Stimulated activated CD4-positive, alpha-beta T cell treated with anti-CD3 and anti-CD28 coated beads, Interleukin-12 subunit alpha, Interleukin-12 subunit beta, amount 100 ng/mL, for 24 hours (primary cell): ENCODE measurements at places on chromosomes 11 and 22.

- no peak for DNase-seq
Observed at GRCh38 chr11:2554338-2555207, 109.8 kb downstream of the KCNQ1 start.

GRCh38 chr22:23204125-23204488 lies 23.8 kb downstream of the BCR start:
- DNase-seq: no peak

DNA sequence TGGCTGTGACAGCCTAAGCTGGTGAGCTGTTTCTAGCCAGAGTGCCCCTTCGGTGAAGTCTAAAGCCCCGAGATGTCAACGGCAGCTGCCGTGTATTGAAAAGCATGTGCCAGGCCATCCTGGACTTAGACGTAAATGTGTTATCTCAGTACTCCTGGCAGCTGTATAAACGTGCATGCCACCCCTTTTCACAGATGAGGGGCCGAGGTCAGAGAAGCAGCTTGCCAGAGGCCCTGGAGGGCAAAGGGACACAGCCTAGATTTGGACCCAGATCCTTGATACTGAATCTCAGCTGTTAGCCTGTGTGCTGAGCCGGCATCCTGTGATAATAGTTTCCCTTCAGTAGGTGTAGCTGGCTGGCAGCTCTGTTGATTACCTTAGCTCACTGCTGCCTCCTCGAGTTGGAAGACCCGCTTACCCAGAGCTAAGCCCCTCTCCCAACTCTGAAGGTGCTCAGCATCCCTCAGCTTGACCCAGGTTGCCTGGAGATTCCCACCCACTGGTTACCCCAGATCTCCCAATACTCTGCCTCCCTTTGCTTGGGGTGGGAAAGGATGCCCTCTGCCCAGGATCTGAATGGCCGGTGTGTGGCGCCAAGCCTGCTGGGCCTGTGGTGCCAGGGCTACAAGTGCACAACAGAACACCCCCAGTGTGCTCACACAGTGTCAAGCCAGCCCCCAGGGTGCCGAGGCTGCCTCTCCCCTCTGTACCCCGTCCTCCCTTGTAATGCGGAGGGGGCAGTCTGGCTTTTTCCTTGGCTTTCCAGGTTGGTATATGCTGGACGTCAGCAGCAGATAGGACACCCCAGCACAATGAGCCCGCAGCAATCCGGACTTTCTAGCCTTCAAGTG lies 59.8 kb upstream of the WNT7B start:
- DNase-seq: no peak

GRCh38 chr11:113778111-113778910 lies 1.3 kb upstream of the CLDN25 start:
- no peak for DNase-seq

- DNase-seq: no peak
Observed at GRCh38 chr22:35580351-35581022, 36.6 kb downstream of the MB start.

GRCh38 chr11:11420899-11421285 lies 67.8 kb upstream of the CSNK2A3 start:
- no peak for DNase-seq

- DNase-seq: no peak
Observed at GRCh38 chr22:27518531-27519340, 282.8 kb downstream of the MN1 start.

DNA sequence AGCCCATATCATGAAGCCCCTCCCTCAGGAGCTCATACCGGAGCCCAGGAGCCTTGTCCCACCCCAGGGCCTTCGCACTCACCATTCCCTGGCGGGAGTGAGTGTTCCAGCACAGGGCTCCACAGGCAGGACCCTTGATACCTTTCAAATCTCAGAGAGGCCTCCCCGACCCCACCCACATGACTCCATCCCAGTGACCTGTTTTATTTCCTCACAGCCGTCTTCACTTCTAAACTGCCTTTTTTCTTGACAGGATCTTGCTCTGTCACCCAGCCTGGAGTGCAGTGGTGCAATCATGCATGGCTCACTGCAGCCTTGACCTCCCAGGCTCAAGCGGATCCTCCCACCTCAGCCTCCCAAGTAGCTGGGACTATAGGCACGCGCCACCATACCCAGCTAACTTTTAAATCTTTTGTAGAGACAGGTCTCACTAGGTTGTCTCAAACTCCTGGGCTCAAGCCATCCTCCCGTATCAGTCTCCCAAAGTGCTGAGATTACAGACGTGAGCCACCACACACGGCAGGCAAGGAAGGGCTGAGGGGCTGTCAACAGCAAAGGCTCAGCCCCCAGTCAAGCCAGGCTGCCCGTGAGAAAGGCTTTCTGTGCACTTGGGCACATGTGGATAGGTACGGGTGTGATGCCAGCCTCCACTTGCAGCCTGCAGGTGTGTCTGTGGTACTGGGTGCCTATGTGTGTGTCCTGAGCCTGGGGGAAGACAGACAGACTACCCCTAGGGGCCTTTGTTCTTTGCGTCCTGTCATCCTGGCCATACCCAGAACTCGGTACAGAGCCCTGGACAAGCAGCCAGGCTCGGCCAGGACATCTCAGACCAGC lies 9.3 kb downstream of the RPL3 start:
- no peak for DNase-seq

DNA sequence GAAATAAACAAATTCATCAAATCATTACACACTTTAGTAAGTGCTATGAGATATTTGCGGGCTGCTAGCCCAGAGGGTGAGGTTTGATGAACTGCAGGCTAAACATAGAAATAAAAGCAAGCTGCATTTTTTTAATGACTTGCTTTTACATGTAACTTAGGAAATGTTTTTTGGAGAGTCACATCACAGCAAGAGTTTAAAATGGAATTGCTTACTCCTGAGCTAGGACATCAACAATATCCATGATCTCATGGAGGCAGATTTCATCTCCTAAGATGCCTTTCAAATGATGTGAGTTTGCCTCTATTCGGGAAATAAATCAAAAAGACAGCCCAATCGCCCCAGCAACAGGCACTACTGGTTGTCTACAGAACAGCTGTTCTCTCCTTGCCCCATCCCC lies 73.4 kb upstream of the CD44 start:
- DNase-seq: no peak

GRCh38 chr11:48050304-48050703 lies 69.9 kb downstream of the PTPRJ start:
- no peak for DNase-seq

DNA sequence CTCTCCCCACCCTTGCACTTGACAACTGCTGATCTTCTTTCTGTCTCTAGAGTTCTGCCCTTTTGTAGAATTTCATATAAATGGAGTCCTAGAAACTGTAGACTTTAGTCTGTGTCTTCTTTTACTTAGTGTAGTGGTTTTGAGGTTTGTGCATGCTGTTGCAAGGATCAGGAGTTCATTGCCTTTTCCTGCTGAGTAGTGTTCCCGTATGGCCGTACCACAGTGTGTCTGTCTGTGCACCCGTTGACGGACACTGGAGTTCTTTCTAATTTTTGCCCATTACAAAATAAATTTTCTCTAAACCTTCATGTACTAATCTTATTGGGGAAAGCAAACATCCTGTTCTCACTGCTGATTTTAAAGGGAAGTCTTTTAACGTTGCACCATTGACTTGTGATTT lies 138.1 kb downstream of the TBC1D22A start:
- DNase-seq: no peak

DNA sequence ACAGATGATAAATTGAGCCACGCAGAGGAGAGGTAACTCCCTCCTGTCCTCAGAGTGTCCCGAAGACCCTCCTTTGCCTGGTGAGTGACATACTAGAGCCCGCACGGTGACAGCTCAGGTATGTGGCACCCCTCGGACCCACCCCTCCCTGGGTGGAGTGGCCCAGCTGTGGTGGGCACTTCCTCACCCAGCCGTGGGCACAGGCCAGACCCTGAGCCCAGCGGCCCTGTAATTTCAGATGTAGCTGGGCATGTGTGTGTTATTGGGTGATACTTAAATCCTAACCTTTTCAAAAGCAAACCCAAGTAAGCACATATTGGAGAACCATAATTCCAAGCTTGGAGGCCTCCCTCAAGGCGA lies 93.2 kb downstream of the WNT7B start:
- DNase-seq: no peak

GRCh38 chr11:104120493-104121137 lies 43.3 kb downstream of the PDGFD start:
- no peak for DNase-seq

- no peak for DNase-seq
Observed at GRCh38 chr22:46649141-46650077, 29.2 kb downstream of the GRAMD4 start.

DNA sequence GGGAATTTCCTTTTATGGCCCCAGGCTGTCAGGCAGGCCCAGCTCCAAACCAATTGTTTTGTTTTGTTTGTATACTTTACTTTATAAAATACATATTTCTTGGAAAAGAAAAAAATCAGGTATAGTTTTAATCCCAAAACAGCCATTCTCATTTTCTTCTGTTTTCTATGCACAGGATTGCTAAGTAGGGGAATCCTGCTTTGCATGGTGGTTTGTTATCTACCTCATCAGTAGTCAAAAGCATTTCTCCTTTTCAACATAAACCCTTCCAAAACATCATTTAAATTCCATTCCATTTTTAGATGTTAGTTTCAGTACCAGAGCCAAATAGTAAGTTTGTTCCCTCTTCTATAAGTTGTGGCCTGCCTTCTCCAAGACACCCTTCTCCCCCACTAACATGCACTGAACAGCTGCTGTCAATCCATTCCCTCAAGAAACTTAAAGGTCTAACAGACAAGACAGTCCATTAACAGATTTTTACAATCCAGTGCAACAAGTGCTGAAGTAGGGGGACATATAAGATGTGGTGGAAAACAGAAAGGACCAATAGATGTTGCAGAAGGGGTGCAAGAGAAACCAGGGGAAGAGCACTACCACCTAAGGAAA lies 3.7 kb downstream of the ILK start:
- DNase-seq: no peak

GRCh38 chr11:116414357-116414880 lies 358.4 kb downstream of the BUD13 start:
- DNase-seq: no peak
